ENCODE measurements at places on chromosomes 7 and 10.

- DNase-seq, result peak; percentile 37
Measured at GRCh38 chr7:137343281-137343841, at the start of gene PTN. TSS of gene PTN (minus strand) at chr7:137343733. CDS start at chr7:137254973, 88,760 bp downstream.

GRCh38 chr10:83427101-83427500, 712.2 kb upstream of the GHITM start:
- no peak for DNase-seq

DNA sequence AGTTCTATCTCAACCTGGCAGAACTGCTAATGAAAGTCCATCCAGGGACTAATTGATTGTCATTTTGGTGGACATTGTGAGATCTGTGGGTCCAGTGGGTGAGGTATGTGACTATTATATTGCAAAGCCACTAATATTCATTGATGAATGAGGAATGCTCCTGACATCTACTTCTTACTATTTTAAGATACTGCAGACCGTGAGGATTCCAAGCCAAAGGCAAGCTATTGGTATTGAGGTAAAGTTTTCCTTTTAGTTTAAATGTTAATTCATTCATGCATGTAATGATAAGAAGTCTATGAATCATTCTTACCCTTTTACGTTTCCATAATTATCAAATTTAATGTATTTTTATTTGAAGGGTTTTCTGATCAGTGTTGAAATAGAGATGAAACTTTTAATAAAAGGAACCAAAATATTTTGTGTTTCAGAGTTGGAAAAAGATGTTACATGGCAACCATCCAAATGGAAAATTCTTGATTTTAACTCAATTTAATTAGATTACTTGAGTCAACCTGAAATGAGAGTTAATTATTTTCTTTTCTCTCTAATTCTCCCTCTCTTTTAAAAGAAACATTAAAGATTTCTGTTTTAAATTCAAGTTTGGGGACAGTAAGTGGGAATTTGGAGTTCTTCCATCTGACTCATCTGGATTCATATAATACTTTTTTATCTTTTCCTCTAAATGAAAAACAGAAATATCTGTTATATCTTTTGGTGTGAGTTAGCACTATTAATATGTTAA, 39.6 kb downstream of the NUP205 start:
- DNase-seq, result no peak

- DNase-seq, result no peak
Measured at GRCh38 chr10:104472505-104472904, 118.9 kb downstream of the CFAP58 start.
